Gastrocnemius medialis (tissue), 4 donors: ENCODE measurements at places on chromosomes 4 and X.

- DNase-seq, result no peak
These were observed 326.4 kb downstream of the PPP3CA start for GRCh38 chr4:101020956-101021355.

DNA sequence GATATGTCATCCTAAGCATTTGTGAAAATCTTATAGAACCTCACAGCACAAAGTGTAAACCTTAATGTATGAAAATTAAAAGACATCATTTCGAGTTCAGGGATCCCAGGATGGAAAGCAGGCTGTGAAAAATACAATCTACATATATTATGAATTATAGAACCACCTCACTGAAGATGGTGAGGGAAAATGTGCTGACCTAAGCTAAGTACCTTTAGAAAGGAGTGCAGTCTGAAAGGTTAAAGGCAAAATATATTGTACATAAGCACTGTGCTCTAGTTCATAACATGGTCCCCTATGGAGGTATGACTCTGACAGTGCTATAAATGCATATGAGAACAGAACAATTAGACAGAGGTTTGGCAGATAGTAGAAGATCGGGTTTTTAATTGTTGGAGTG is 368.6 kb downstream of the TMA16 start:
- no peak for DNase-seq

- DNase-seq, result no peak
These were observed 95.2 kb downstream of the SORBS2 start for GRCh38 chr4:185716577-185717376.

DNA sequence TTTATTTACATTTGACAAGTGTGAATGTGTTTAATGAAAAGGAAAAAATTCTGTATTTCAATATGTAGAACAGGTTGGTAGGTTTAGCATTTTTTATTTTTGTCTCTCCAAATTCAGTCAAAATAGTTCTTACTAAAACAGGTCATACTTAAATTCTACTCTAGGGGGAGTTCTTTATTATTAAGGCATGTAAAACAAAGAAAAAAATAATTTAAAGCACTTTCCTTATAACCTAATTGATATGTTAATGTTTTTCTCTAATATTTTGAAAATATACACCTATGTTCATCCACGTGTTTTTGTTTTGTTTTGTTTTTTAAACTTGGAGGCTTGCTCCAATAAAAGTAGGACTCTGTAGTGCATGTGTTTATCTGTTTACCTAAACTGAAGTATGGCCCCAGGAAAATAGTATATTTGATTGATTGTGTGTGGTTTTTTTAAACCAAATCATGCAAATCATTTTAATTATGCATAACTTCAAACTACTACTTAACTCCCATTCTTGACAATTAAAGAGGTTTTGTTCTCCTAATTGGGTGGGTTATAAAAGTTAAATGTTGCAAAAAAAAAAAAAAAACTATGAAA is 562.7 kb downstream of the RPA4 start:
- no peak for DNase-seq

DNA sequence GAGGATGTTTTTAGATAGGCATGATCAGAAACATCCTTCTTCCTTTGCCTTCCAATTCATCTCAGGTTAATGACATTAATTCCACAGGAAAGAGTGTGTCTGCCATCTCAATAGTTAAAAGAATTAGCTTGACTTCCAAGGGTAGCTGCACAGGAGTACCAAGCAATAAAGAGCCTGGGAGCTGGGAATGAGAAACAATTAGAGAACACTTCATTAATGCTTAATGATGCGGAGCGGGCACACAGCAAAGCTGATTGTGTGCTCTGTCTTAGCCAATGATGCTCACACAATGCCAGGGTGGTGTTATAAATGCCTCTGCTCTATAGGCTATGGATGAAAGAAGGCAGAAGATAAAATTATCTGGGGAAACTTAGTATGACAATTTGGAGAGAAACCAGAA is 1052.5 kb upstream of the LCORL start:
- DNase-seq, result no peak

DNA sequence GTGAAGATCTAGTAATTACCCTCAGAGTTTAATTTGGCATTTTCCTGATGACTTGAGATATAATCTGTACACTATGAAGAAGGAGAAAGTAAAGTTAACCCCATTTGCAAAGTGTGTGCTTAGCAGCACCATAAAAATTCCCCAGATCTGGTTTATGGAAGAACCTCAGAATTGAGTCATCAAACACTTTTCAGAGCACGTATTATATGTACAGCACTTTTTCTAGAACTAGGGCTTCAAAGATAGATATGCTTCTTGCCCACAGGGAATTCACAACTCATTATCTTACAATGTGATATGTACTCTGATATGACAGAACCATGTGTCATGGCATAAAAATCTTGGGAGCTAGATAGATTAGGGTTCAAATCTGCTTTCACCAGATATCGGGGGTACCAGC is 150.9 kb downstream of the SLC10A7 start:
- no peak for DNase-seq

GRCh38 chr4:182619660-182620059 is 297.5 kb downstream of the DCTD start:
- no peak for DNase-seq

- DNase-seq, result peak; percentile 62
These were observed at the start of gene BMP2K for GRCh38 chr4:78776079-78776728. Gene BMP2K, plus strand, starts transcription at chr4:78776350. Its CDS starts 194 bp downstream, at chr4:78776544.

DNA sequence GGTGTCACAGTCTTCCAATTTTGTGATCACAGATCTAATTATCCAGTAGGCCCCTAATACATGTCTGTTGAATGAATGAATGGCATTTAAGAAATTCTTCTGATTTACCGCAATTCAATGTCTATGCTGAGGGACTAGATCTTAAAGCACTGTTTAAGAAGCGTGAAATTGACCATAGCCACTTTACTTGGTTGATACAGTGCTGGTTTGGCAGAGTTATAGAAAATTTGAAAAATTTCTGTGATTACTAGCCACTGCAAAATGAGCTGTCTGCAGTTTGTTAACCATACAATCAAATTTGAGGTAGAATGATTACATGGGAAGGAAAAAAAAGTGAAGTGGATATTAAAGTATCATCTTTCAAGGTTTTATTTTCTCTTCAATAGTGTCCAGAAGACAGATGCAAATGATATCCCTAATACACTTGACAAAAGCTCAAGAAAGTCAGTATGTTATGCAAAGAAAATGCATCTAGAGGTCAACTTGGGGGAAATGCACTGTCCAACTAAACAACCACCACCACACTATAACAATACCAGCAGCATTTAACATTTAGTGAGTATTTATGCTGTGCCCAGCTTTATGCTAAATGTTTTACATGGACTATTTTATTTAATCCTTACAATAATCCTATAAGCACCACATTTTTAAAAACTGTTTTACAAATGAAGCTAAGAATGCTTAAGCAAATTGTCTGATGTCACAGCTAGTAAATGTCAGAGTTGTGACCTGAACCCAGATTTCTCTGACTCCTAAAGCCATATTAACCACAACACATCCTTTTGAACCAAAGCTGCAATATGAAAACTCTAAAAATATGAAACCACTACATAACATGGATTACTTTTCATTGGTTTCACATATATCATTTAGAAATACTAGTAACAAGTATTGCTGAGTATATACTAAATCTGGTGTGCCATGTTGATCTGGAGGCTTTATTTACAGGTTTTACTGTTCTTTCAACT is 217.9 kb upstream of the MAB21L2 start:
- no peak for DNase-seq

DNA sequence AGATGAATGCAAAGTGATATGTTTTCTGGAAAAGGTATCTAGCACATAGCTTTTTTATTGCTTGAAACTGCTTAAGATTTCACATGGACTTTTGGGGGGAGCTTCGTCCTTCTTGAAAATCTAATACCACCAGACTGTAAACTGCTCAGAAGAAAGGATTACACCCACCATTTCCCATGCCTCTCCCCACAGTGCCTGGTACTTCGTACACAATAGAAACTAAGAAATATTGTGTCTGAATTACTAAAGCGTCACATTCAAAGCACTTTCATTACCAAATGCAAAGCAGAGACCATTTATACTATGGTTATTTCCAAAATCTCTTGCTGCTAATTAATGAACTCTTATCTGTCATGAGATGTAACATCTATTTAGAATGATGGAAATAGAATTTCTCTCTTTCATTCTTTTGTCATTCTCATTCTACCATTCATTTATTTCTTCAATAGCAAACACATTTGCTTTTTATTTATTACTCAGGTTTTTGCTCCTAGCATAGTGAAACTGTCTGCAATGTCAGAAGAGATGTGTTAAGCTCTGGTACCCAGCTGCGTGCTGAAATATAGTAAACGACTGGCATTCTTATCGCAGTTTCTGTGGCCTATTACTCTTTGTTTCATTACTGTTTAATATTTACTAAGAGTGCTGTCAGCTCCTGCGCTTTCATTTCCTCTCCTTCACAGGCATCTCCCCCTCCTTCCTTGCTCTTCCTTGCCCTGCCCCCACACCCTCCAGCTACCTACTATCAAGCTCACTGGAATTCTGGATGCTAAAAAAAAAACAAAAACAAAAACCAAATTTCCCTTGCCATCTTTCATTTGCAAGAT is 51.4 kb upstream of the RAPGEF2 start:
- no peak for DNase-seq

- no peak for DNase-seq
These were observed 110.1 kb downstream of the ANAPC4 start for GRCh38 chr4:25487155-25487554.

GRCh38 chrX:114582264-114582632 is 1.6 kb upstream of the HTR2C start:
- no peak for DNase-seq

- DNase-seq, result no peak
These were observed 54.4 kb downstream of the HMX1 start for GRCh38 chr4:8817096-8817812.

GRCh38 chr4:111283066-111283677 is 660.3 kb upstream of the PITX2 start:
- peak; percentile 42 for DNase-seq

- DNase-seq, result no peak
These were observed 4.3 kb downstream of the SLC9A7 start for GRCh38 chrX:46754586-46755061.

GRCh38 chrX:68249903-68250302 is 183.4 kb downstream of the OPHN1 start:
- no peak for DNase-seq

GRCh38 chrX:125210146-125210545 is 109.5 kb upstream of the TEX13C start:
- no peak for DNase-seq

GRCh38 chr4:182770996-182771514 is 146.1 kb downstream of the DCTD start:
- DNase-seq, result no peak

DNA sequence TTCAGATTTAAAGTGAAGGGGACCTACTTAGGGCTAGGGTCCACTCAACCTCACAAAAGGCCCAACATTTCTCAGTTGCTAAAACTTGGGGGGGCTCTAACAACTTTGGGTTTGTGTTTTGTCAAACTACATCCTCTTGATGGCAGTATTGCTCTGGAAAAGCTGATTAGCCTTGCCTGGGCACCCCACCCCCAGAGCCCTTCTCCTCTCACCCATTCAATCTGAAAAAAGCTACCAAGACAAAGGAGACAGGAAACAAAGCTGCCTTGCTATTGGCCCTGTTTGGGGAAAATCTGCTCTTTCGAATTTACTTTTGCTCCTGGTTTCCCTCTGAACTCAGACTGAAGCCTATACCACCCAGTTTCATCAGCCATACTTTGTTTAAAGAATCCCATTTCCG is 195.2 kb upstream of the STK26 start:
- no peak for DNase-seq

GRCh38 chrX:30302956-30303355 is 6.2 kb downstream of the NR0B1 start:
- peak; percentile 39 for DNase-seq

GRCh38 chr4:11843340-11843739 is 414.6 kb upstream of the HS3ST1 start:
- DNase-seq, result no peak

- peak; percentile 19 for DNase-seq
These were observed 31.5 kb downstream of the SEC24B start for GRCh38 chr4:109465069-109465468.
